ENCODE measurements at places on chromosomes 7 and 10.

DNA sequence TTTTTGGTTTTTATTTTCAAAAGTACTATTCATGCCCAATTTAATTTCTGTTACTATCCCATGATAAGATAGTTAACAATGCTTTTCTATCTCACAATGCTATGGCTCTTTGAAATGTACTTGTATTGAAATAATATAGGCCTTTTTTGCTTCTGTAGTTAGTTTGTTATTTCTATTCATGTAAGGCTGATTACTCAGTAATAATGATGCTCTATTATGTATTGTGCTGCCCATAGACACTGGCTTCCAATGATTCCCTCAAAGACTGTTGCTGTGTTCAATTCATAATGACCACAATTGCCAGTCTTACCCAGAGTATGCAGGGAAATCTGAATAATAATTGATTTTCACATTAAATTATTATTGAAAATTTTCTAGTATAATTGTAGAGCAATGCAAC is 155.5 kb upstream of the POT1 start:
- no peak for DNase-seq

GRCh38 chr7:143392875-143393266 is 11.7 kb downstream of the ZYX start:
- DNase-seq: no peak

GRCh38 chr10:132459301-132460003 is 62.5 kb downstream of the PWWP2B start:
- DNase-seq: no peak

DNA sequence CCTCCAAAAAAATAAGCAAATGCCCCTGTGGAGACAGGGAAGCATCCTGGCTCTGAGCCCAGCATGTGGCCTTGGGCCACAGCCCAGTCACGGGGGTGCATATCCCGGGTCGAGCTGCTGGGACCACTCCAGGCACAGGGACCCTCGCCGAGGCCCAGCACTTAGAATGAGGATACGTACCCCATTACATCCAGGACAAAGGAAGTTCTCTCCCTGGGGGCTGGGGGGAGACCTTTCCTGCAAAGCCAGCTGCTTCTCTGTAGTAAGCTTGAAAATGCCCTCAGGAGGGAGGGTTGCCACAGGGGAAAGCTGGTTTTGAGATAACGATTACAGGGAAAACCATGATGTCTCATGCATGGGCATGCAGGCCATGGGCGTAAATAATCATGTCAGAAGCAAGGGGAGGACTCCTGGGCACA is 75.5 kb downstream of the HIPK2 start:
- peak; percentile 45 for DNase-seq
